ENCODE measurements at places on chromosomes 7 and 10.

DNA sequence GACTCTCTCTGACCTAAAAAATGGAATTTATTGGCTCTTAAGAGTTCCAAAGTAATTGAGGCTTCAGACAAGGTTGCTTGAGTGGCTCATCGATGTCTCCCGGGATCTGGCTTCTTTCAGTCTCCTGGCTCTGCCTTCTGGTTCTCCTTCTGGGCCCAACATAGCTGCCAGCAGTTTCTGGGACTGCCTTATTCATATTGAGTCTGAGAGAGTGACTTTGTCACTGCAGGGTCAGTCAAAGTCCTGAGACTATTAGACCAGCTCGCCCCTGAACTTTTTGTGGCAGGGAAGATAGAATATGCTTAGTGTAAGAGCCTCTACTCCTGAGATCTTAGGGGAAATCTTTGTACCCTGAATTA, 94.0 kb downstream of the MMRN2 start:
- ATAC-seq, result no peak

GRCh38 chr7:42123716-42124115, 113.3 kb downstream of the GLI3 start:
- ATAC-seq, result no peak

DNA sequence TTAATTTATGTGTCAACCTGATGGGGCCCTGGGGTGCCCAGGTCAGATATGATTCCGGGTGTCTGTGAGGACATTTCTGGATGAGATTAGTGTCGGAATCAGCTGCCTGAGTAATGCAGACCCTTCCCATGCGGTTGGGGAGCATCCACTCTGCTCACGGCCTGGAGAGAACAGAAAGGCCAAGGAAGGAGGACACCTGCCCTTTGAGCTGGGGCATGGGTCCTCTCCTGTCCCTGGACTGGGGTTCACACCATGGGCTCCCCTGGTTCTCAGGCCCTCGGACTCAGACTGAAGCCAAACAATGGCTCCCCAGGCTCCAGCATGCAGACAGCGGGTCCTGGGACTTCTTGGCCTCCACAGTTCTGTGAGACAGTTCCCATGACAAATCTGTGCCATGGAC, 94.3 kb downstream of the BMS1 start:
- no peak for ATAC-seq

DNA sequence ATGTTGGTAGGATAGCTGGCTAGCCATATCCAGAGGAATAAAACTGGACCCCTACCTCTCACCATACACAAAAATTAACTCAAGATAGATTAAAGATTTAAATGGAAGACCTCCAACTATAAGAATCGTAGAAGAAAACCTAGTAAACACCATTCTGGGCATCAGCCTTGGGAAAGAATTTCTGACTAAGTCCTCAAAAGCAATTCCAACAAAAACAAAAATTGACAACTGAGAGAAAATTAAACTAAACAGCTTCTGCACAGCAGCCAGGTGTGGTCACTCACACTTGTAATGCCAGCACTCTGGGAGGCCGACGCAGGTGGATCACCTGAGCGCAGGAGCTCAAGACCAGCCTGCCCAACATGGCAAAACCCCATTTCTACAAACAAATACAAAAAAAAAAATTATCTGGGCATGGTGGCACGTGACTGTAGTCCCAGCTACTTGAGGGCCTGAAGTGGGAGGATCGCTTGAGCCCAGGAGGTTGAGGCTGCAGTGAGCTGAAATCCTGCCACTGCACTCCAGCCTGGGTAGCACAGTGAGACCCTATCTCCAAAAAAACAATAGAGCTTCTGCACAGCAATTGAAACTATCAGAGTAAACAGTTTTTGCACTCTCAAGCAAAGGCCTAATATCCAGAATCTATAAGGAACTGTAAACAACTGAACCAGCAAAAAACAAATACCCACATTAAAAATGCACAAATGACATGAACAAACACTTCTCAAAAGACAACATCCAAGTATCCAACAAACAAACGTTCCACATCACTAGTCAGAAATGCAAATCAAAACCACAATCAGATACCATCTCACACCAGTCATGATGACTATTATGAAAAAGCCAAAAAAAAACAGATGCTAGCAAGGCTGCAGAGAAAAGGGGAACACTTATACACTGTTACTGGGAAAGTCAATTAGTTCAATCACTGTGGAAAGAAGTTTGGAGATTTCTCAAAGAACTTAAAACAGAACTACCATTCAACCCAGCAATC, 4.8 kb downstream of the CRPPA start:
- ATAC-seq, result no peak

- ATAC-seq, result no peak
Observed at GRCh38 chr7:127899411-127899810, 131.8 kb downstream of the LRRC4 start.

GRCh38 chr7:16428672-16429071, 7.3 kb upstream of the CRPPA start:
- no peak for ATAC-seq

GRCh38 chr7:132564849-132565248, 11.4 kb downstream of the PLXNA4 start:
- no peak for ATAC-seq

- no peak for ATAC-seq
Observed at GRCh38 chr7:158854681-158855081, 1.7 kb upstream of the DYNC2I1 start.

- peak; percentile 53 for ATAC-seq
Observed at GRCh38 chr10:14556285-14556956, 218.3 kb downstream of the FAM107B start.

DNA sequence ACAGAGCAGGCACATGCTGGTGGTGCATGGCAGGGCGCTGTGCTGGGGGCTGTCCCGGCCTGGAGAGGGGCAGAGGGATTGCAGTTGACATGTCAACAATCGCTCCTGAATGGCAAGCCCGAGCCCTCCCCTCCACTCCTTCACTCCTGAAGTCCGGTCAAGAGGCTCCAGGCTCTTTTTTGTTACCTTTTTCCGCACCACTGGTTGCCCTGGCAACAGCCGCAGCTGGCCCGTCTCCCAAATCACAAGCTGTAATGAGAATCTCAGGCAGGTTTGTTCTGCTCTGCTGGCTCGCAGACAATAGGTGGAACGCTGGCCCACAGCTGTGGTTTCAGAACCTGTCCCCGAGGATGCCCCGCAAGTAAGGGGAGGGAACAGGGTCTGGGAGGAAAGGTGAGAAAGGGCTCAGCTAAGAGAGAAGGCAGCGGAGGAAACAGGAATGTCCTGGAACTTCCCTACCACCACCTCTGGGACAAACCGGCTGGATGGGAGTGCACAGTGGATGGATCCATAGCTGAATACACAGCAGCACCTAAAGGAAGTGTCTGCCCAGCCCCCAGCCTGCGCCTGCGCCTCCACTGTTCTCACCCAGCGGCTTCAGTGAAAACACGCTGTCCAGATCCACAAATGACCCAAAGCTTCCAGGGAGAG, 58.9 kb downstream of the CALML3 start:
- no peak for ATAC-seq

DNA sequence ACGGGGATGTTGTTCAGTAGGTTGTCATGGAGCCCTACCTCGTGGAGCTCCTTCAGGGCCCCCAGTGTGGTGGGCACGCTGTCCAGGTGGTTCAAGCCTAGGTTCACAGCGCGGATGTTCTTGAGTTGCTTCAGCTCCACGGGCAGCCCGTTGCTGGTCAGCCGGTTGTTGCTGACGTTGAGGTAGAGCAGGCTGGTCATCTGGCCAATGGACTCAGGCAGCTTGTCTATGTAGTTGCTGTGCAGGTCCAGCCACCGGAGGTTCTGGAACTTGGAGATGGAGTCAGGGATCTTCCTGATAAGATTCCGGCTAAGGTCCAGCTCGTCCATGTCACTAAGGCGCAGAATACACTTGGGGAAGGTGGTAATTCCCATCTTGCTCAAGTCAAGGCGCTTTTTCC, 26.0 kb downstream of the LRRC18 start:
- no peak for ATAC-seq

- no peak for ATAC-seq
Observed at GRCh38 chr10:98949306-98949705, 286.3 kb downstream of the HPSE2 start.

DNA sequence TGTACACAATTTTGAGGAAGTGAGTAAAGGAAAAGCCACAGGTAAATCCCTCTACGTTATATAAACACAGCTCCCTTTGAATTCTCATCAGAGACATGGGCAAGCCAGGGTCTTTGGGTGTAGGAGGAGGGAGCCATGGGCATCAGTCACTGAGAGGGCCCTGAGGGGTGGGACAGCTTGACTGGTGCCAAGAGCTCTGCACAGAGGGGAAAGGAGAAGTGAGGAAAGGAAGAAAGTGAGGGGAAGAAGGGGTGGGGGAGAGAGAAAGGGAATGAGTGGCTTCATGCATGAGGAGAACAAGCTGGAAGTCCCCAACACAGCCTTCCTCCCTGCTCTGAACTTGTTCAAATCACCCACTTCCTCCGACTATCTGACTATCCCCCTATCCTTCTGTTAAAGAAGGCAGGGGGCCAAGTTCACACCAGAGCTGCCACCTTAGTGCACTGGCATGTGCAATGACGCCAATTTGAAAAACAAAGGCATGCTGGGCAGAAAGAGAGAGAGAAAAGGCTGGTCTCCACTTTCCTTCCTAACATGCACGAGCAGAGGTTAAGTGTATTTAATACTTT, 16.4 kb upstream of the RNF148 start:
- no peak for ATAC-seq

GRCh38 chr10:110775406-110775805, 96.3 kb upstream of the PDCD4 start:
- no peak for ATAC-seq

GRCh38 chr10:112803961-112804401, 146.1 kb upstream of the TCF7L2 start:
- no peak for ATAC-seq

DNA sequence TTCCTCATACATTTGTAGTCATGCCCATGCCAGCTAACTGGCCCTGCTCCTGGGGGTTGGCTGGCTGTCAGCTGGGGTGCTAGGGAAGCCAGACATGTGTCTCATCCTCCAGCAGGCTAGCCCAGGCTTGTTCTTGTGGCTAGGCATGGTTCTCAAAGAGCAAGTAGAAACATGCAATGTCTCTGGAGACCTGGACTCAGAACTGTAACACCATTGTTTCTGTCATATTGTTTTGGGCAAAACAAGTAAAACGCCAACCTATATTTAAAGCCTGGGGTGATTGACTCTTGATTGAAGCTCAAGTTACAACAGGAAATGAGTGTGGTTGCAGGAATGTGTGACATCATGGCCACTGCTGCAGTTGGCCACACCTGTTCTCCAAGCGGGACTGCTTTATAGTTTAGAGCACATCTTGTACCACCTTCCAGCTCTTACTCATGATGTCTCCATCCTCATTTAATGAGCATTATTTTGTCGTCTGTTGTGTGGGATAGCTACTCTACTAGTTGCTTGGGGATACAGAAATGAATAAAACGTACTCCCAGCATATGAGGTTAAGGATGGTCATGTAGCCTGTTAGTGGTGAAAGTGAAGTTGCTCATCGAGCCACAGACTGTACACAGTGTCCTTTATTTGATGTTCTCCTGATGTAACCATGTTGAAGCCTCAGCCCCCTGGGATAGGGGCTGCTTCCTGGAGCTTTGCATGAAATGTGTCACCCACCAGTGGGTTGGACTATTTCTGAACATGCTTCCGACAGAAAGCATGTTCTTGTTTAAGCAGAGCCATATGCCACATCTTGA, 168.4 kb downstream of the SORCS3 start:
- ATAC-seq, result no peak

- no peak for ATAC-seq
Observed at GRCh38 chr10:10958041-10958440, 59.6 kb upstream of the CELF2 start.

GRCh38 chr7:51219261-51219988, 97.2 kb downstream of the COBL start:
- no peak for ATAC-seq

- no peak for ATAC-seq
Observed at GRCh38 chr10:86661161-86662025, 6.9 kb upstream of the LDB3 start.

DNA sequence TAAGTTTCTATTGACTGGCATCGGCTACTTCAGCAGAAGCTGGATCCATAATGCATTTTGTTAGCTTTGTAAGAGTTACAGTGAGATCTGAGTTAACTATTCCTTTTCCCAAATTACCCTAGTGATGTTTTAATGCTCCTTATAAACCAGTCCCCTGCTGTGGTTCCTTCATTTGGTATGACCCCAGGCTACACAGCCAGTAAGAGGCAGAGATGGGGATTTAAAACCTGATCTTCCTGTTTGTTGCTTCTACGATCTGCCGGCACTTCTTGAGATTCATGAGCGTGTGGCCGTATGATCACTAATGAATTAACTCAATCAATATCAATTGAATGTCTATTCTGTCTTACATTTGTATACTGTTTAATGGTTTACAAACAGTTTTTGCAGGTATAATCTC, 86.1 kb downstream of the CACNB2 start:
- ATAC-seq, result no peak

GRCh38 chr10:98795467-98795866, 348.7 kb upstream of the HPS1 start:
- ATAC-seq, result no peak

GRCh38 chr10:86970162-86970981, 2.1 kb downstream of the ADIRF start:
- no peak for ATAC-seq

GRCh38 chr10:112613620-112614019, 166.6 kb downstream of the VTI1A start:
- no peak for ATAC-seq

DNA sequence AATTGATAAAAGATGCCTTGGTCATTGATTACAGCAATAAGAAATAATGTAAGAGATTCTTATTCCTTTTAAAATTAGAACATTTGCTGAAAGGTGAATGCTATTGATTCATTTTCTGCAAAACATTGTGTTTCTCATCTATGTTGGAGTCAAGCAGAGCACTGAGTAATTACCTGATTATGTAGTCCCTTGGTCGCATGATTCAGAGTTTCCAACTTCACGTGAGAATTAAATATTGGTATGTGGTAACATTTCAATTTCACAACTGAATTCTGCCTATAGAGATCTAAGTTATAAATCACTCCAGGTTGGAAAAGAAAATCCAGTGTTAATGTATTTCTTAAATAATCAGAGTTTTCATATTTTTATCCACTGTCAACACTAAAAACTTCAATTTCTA, 701.4 kb downstream of the PHTF2 start:
- ATAC-seq, result no peak

GRCh38 chr7:122311734-122312450, 7.3 kb upstream of the FEZF1 start:
- no peak for ATAC-seq

- no peak for ATAC-seq
Observed at GRCh38 chr7:140176122-140176701, 571 bp downstream of the KDM7A start.

Data from activated T-helper 17 cell treated with anti-CD3 and anti-CD28 coated beads, Interleukin-2, amount 50 U/mL, for 72 hours (primary cell).